ENCODE measurements at places on chromosomes 1 and 21. TPM values are rescaled to one million over a fixed set of nuclear protein-coding genes. Genes with fewer than 3 reads are reported as not detected.

DNA sequence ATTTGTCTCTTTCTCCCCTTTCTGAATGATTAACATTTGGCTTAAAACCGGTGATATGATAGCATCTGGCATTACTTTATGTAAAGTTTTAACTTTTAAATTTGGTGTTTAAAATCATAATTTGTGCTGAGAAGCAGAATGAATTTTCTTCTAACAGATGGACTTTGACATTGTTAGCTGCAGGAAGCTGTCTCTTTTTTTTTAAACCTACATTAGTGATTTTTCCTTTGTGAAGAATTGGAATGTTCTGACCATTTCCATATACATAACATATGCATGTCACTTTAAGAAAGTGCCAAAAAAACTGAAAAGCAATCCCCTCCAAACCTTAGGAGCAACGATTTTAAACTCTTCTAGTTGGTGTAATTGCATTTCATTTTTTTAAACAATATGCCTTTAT, 22.2 kb downstream of the F3 start:
- H3K4me1 ChIP-seq: no peaks in the 10 kb centered on the region
- H3K27me3 ChIP-seq: no peaks in the 10 kb centered on the region
- no peak overlapping the region for H3K27ac ChIP-seq
- no peaks in the 10 kb centered on the region for H3K36me3 ChIP-seq

DNA sequence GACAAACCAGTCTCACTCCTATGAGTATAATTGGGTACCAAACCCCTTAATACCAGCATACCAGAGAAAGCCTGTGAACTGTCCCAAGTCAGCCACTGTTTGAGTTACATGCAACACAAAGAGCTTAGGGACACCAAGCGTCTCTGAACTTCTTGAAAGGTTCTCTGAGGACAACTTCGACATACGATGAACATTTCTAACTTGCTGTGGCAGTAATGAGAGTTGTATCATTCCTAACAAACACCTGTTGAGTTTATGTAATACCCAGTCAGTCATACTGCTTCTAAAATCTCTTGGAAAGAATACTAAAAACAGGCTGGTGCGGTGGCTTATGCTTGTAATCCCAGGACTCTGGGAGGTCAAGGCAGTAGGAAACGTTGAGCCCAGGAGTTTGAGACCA, 18.4 kb downstream of the CCT8 start:
- DNase-seq: no peak
- no peaks in the 10 kb centered on the region for H3K4me1 ChIP-seq
- no peak overlapping the region for H3K4me3 ChIP-seq
- no peak overlapping the region for H3K27ac ChIP-seq

DNA sequence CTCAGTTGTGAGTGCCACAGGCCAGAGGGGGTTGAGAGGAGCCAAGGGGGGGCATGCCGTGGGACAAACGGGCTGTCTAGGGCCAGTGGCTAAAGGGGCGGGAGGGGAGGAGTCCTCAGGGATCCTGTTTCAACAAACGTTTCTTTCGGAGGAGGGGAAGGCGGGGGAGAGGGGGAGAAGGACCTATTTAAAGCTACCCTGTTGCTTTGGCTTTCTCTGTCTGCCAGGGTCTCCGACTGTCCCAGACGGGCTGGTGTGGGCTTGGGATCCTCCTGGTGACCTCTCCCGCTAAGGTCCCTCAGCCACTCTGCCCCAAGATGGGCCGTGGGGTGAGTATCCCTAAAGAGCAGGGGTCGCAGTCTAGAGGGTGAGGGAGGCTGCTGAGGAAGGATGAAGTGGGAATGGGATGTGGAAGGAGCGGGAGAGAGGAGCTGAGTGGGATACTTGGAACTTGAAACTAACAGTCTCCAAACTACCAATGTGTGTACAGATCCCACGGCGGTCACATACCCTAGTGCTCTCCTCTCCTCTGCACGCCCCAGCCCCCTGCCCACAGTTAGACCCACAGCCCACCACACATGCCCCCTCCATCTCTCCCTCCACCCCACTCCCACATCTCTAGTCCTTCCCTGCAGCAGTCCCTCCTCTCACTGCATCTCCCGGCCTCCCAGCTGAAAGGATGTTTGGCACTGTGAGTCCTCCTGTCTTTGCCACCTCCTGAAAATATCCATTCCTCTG, at the start of gene ATP1A2:
Gene ATP1A2 (plus strand): TSS at position 215 of the 738 bp plus-strand sequence. CDS start 103 bp downstream, at position 318.
- peaks cover 2% of the 10 kb centered on the region for H3K4me1 ChIP-seq
- no peak within 1 kb of the TSS for H3K4me3 ChIP-seq
- H3K27ac ChIP-seq: no peak within 1 kb of the TSS
- no peaks in the 10 kb centered on the region for H3K36me3 ChIP-seq

KIRREL1 gene
- total RNA-seq: 231 TPM

SMIM11 gene
- total RNA-seq: 1.6 TPM

COL8A2 gene
- 10.8 TPM for total RNA-seq

ALX3 gene
- total RNA-seq: not detected

RGS8 gene
- 0.12 TPM for total RNA-seq

RGSL1 gene
- not detected for total RNA-seq
